ENCODE measurements at places on chromosomes 7 and 10.
A peak's percentile ranks its signal among the peaks of the same experiment; 100 is the strongest.

GRCh38 chr7:127189886-127190285, 62.9 kb downstream of the GRM8 start:
- no peak for DNase-seq

DNA sequence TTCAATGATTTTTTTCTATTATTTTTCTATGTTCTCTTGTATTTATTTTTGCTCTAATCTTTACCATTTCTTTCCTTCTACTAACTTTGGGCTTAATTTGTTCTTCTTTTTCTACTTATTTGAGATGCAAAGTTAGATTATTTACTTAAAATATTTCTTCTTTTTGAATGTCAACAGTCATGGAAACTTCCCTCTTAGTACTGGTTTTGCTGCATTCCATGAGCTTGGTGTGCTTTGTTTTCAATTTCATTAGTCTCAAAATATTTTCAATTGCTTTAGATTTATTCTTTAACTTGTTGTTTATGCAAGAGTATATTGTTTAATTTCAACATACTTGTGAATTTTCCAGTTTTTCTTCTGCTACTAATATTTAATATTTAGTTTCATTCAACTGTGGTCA, 230.4 kb downstream of the LRRTM3 start:
- DNase-seq, result no peak

DNA sequence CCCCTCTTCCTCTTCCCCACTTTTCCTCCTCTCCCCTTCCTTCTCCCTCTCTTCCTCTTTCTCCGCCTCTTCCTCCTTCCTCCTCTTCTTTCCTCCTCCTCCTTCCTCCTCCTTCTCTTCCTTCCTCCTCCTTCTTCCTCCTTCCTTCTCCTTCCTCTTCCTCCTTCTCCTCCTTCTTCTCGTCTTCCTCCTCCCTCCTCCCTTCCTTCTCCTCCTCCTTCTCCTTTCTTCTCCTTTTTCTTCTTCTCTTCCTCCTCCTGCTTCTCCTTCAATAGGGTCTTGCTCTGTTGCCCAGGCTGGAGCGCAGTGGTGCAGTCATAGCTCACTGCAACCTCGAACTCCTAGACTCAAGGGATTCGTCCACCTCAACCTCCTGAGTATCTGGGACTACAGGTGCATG, 56.9 kb downstream of the PALD1 start:
- no peak for DNase-seq

- DNase-seq, result no peak
These were observed 39.2 kb downstream of the PNLIPRP3 start for GRCh38 chr10:116466715-116467422.

DNA sequence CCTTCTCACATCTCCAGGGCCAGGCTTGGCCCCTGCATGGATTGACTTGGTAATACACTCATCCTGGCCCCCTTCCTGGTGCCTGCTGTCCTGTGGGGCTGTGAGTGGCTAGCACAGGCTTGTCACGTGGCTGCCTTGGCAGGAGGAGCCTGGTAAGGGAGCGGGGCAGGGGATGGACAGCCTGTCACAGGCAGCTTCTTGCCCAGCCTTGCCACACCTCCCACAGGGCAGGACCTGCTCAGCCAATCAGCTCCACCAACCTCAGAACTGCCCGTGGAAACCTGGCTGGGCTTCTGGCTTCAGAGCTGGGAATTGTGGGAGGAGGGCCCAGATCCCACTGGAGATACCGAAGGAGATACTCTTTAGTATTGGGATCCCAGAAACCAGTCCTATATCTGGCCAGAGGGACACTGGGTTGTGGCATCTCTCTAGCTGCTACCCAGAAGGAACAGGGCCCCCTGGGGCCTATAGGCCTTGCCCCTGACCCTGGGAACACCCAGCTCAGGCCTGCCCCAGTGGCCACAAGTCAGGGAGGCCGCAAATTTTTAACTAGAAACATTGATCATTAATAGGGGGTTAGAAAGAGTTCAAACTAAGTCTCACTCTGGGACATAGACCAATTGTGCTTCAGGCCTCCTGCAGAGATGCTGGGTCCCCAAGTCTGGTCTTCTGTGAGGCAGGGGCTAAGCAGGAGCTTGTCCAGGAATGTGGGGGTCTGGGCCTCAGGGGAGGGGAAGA, at the start of gene HOGA1:
TSS of gene HOGA1 (plus strand) at position 330 of the 738 bp plus-strand sequence. CDS start at position 645, 315 bp downstream.
- no peak for DNase-seq

DNA sequence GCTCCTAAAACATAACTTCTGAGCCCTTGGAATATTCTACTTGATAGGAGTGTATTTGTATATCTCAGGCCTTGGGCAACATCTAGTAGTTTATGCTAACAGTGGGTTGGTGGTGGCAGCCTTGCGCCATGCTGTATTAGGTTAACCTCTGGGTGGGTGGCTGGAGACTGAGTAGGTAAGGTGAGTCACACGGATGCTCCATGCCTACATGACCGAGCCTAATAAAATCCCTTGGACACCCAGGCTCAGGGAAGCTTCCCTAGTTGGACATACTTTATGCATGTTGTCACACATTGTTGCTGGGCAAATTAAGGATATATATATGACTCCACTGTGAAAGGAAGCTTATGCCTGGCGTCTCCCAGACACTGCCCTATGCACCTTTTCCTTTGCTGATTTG, 6.0 kb upstream of the DAGLB start:
- no peak for DNase-seq

- no peak for DNase-seq
These were observed 825 bp downstream of the ZNF862 start for GRCh38 chr7:149838992-149839408.

DNA sequence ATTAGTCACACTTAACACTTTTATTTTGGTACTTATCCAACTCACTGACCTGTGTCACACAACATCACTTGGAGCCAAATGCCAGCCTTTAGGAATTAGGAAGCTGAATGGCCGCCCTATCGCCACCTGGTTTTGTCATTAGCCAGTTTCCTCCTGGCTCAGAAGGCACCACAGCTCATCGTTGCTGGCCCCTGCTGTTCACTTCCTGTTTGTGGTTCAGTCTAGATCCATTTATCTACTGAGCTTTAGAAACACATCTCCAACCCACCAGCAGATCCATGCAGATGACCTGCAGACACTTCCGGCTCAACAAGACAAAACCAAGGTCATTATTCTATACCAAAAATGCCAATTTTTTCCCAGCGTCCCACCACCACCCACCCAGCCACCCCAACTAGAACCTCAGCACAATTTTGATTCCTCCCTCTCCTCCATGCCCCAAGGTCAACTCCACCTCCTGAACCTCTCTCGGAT, 193.5 kb upstream of the NEBL start:
- no peak for DNase-seq

GRCh38 chr7:80736371-80737125, 98.1 kb downstream of the CD36 start:
- no peak for DNase-seq

GRCh38 chr7:5448378-5449037, 24.9 kb upstream of the TNRC18 start:
- DNase-seq, result no peak

DNA sequence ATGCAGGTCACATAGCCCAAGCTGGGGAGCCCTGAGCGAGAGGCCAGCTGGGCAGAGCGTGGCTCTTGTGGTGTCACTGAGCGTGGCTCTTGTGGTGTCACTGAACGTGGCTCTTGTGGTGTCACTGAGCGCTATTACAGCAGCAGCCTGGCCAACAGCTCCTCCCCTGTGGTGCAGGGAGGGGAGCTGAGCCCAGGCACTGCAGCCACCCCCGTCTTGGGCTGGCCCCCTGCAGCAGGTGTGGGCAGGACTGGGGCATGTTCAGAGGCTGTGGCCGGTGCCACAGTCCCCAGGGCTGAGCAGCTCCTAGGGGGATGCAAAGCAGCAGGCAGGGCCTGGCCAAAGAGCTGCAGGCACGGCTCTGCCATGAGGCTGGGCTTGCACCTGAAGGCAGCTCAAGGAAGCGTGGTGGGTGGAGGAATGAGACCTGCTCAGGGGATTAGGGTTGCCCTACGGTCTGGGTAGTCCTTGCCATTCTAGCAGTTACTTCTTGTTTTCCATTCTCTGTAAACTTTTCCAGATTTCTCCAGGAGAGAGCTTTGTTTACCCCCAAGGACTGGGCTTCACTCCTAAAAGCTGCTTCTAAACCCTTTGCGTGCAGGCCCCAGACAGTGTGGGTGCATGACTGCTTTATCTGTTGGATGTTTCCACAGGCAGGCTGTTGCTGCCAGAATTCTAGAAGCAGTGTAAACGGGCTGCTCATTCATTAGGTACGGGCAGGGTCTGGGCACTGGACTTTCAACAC, 29.2 kb downstream of the ZNF783 start:
- DNase-seq, result no peak

GRCh38 chr7:52463341-52463740, 572.1 kb upstream of the POM121L12 start:
- DNase-seq, result no peak

- no peak for DNase-seq
These were observed 336.0 kb downstream of the AUTS2 start for GRCh38 chr7:69934144-69934903.

DNA sequence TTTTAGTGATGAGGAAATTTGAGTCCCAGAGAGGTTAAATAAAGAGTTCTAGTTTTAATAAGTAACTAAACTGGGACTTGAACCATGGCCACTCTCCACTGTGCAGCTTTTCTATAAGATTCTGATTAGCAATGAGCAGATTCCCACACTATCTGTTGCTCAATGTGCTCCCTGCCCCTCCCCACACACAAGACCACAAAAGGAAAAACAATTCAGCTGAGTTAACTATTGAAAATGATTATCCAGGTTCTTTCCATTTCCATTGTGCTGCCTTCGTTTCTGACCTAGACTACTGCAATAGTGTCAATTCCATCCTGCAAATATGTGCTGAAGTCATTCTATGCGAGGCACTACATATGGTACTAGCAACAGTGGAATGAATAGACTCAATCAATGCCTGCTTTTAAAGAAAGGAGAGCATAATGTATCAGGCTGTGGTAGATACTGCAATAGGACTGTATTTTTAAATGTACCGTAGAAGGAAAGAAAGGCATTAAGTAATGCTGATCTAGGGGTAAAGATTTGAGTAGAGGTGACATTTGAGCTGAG, 97.0 kb downstream of the SEMA3C start:
- DNase-seq, result no peak

DNA sequence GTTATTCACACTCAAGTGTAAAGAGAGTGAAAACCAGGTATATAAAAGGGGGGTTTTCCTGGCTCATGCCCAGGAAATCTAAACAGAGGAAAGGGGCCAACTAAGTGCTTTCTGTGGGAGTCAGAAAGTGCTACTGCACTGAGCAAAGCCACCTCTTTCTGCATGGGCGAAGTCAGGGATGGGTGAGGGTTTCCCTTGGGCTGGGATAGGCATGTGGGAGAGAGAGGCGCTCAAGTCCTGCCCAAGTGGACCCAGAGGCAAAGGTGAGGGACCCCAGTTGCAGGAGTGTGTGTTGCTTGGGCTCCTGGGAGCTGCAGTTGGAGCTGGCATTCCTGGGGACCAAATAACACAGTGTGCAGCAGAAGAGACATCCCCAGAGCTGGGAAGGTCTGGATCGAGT, 65.9 kb downstream of the PRR15 start:
- no peak for DNase-seq

- no peak for DNase-seq
These were observed 34.0 kb downstream of the GOT1 start for GRCh38 chr10:99396471-99396870.

DNA sequence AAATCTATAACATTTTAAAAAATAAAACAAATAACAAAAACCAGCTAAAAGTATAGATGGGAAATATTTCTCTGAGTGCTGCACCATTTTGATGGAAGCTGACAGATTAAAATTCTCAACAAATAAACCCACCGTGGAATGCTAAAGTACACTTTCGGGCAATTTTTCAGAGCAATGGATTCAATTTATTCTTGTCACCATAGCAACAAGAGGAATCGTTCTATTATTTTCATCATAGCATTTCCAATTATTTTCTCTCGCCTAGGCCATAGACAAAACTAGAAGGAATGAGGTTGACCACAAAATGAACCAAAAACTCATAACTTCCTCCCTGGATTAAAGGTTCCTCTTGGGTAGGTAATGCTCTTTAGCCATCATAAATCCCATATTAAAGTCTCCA, 44.6 kb upstream of the C7orf33 start:
- no peak for DNase-seq

DNA sequence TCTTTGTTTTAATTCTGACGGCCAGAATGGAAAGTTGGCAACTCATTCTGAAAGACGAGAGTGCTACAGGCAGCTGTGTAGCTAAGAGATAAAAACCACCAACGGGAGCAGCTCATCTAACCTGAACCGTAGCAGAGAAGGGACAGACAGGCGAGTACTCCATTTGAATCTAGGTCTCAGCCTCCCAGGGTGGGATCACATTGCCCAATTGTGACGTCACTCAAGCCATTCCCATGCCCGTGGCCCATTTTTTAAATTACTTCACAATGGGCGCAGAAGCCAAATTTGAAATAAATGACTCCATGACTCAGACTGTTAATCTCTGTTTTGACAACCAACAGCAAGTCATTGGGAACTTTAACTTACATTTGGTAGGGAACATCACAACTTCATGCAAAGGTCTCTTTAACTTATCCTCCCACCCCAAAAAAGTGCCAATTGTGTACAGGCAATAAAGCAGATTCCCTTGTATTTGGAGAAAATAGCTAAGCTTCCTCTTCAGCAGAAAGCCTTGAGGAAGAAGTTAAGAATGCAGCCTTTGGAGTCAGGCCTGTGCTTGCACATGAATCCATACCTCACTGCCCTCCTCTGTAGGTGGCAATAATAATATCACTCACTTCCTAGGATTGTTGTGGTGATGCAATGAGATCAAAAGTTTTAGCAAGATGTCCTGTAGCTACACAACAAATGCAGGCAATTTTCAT, 93.2 kb upstream of the KIF5B start:
- DNase-seq, result peak; percentile 4

DNA sequence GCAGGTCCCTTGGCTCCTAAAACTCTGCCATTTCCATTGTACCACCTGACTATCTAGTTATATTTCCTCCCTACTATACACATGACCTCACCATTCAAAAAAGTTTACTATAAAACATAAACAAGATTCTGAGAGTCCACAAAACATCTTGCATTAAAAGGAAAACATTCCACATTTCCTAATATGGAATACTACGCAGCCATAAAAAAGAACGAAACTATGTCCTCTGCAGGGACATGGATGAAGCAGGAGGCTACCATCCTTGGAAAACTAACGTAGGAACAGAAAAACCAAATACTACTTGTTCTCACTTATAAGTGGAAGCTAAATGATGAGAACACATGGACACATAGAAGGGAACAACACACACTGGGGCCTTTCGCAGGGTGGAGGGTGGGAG, 48.3 kb downstream of the SVIL start:
- no peak for DNase-seq

- no peak for DNase-seq
These were observed 128.4 kb upstream of the BTBD16 start for GRCh38 chr10:122142641-122143237.

GRCh38 chr7:149126662-149127266, 640 bp upstream of the ZNF425 start:
- DNase-seq, result peak; percentile 63

- DNase-seq, result no peak
These were observed 36.7 kb upstream of the PSAP start for GRCh38 chr10:71887743-71888142.

- no peak for DNase-seq
These were observed 43.4 kb downstream of the GLRX3 start for GRCh38 chr10:130179640-130180039.

- DNase-seq, result no peak
These were observed 43.6 kb downstream of the MKX start for GRCh38 chr10:27701938-27702537.

Data from stimulated activated CD4-positive, alpha-beta T cell treated with anti-CD3 and anti-CD28 coated beads, Interleukin-12 subunit alpha, Interleukin-12 subunit beta, amount 100 ng/mL, for 24 hours (primary cell).